ENCODE measurements at places on chromosomes 2 and 18.

- no peak for DNase-seq
Measured at GRCh38 chr2:68516051-68516955, 48.9 kb downstream of the APLF start.

GRCh38 chr18:5918205-5918858, 23.0 kb upstream of the TMEM200C start:
- no peak for DNase-seq

GRCh38 chr2:98830571-98831145, 99.7 kb upstream of the MGAT4A start:
- no peak for DNase-seq

DNA sequence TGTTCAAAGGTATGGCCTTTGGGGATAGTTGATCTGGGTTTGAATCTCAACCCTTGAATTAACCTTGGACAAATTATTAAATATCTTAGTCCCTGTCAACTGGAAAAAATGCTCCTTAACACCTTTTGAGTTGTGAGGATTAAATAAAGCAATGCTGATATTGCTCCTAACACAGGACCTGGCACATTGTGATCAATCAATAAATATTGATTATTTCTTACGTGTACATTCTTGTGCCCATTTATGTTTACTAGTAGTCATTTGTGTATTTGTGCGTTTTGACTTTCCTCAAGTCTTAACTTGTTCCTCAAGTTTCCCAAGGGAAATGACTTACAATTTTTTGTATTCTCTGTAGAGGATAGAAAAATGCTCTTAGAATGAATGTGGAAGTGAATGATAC, 19.6 kb upstream of the FIGN start:
- no peak for DNase-seq

DNA sequence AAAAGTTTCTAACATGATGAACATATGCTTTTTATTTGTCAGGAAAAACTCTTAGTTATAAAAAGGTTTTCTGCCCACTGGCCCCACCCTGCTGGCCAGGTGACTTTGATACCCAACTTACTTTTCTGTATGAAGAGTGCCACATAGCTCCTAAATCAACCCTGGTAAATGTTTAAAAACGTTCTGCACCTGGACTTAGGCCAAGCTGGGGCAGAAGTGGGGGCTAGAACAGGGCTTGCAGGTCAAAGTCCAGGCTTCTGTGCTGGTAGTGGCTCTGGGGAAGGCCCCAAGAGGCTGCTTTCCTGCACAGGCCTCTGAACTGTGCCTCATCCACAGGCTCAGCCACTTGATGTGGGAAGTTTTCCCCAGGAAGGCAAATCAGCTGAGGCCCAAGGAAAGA, 171.7 kb downstream of the ANKRD30B start:
- DNase-seq = no peak

DNA sequence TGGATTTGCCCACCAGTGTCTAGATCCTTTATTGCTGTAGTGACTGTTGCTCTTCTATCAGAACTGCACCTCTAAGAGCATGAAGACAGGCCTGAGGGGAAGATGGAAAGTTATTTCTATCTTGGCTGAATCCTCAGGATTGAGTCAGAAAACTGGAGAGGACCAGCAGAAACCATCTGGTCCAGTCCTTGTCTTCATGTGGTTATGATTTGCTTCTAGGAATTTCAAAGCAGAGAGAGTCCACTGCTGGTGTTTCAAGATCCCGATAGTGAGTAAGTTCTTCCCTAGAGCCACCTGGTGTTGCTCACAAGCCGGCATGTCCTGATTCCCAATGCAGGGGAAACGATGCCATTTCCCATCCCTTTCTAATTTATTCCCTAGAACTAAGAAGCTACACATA, 84.2 kb downstream of the NCKAP5 start:
- no peak for DNase-seq

All from NCI-H524 (cell line).